ENCODE measurements at places on chromosomes 16 and 17.

GRCh38 chr17:68719431-68719830, 118.3 kb upstream of the FAM20A start:
- DNase-seq = no peak

GRCh38 chr17:986322-986929, 6.8 kb upstream of the NXN start:
- no peak for DNase-seq

GRCh38 chr17:76274112-76274956, 9.2 kb downstream of the UBALD2 start:
- no peak for DNase-seq

GRCh38 chr16:58402796-58403195, 10.5 kb downstream of the GINS3 start:
- no peak for DNase-seq

DNA sequence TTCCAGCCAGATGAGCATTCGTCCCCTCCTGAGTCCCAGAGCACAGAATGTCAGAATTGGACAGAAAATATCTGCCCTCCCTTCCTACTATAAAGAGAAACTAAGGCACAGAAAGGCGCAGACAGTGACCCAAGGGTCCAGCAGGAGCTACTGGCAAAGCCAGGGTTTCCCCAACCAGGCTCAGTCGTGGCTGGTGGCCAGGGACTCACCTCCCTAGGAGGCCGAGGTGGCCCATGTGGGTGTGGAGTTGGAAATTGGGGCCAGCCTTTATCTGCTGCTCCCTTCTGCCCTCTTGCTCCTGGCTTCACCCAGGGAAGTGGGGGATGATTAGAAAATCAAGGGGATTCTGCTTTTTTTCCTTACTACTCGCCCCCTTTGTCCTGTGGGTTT, 1.1 kb downstream of the DRC7 start:
- DNase-seq = no peak

DNA sequence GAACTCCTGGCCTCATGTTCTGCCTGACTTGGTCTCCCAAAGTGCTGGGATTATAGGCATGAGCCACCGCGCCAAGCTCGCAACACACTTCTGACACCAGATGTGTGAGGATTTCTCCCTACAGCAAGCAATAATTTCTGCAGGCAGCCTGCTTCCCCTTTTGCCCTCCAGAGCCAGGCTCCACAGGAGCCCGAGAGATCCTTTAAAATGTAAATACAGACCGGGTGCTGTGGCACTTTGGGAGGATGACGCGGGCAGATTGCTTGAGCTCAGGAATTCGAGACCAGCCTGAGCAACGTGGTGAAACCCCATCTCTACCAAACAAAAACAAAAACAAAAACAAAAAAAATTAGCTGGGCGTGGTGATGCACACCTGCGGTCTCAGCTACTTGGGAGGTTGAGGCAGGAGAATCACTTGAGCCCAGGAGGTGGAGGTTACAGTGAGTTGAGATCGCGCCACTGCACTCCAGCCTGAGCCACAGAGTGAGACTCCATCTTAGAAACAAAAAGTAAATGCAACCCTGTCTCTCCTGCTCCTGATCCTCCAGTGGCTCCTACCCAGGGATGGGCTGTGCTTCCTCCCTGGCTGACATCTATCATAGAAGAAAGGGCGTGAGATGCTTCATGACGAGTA, 14.7 kb downstream of the C16orf96 start:
- no peak for DNase-seq

DNA sequence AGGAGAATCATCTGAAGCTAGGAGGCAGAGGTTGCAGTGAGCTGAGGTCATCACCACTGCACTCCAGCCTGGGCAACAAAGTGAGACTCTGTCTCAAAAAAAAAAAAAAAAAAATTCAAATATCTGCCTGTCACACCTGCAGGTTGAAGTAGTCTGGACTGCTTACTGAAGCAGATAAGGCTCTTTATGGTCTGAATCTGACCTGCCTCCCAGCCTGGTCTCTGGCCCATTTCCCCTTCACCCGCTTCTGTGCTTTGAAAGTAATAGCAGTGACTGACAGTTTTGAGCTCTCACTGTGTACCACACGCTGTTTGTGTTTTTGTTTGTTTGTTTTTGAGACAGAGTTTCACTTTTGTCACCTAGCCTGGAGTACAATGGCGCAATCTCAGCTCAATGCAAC, 5.8 kb downstream of the SEZ6L2 start:
- no peak for DNase-seq

- no peak for DNase-seq
These were observed 8.8 kb downstream of the CDK5R1 start for GRCh38 chr17:32495359-32496231.

Measured in stimulated activated CD8-positive, alpha-beta memory T cell treated with anti-CD3 and anti-CD28 coated beads, Interleukin-15, amount 100 ng/mL, for 1 hour (primary cell).